ENCODE measurements at places on chromosomes 13 and 19.

GRCh38 chr13:109787135-109787954 lies 962 bp upstream of the IRS2 start:
- no peak for DNase-seq

DNA sequence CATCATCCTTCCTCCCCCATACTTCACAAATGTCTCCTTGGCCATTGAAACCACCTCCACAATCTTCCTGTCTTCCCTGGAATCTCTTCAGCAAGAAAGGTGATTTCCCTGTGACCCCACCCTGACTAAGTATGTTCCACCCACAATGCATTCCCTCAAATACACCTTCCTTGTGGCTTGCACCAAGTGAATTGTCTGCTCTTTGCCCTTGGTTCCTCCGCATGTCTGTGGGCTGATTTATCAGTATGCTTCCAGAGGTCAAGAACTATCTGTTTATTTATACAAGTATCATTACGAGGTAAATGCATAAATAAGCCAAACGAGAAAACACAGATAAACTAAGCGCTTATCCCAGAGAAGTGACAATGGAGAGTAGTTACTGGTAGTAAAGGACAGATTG lies 45.4 kb upstream of the POMP start:
- DNase-seq = no peak

- DNase-seq = no peak
These were observed 143.9 kb upstream of the TSC22D1 start for GRCh38 chr13:44719857-44720671.

- DNase-seq = no peak
These were observed 884.2 kb downstream of the PCDH9 start for GRCh38 chr13:66345971-66346370.

GRCh38 chr13:48210178-48210577 lies 22.8 kb upstream of the ITM2B start:
- no peak for DNase-seq

DNA sequence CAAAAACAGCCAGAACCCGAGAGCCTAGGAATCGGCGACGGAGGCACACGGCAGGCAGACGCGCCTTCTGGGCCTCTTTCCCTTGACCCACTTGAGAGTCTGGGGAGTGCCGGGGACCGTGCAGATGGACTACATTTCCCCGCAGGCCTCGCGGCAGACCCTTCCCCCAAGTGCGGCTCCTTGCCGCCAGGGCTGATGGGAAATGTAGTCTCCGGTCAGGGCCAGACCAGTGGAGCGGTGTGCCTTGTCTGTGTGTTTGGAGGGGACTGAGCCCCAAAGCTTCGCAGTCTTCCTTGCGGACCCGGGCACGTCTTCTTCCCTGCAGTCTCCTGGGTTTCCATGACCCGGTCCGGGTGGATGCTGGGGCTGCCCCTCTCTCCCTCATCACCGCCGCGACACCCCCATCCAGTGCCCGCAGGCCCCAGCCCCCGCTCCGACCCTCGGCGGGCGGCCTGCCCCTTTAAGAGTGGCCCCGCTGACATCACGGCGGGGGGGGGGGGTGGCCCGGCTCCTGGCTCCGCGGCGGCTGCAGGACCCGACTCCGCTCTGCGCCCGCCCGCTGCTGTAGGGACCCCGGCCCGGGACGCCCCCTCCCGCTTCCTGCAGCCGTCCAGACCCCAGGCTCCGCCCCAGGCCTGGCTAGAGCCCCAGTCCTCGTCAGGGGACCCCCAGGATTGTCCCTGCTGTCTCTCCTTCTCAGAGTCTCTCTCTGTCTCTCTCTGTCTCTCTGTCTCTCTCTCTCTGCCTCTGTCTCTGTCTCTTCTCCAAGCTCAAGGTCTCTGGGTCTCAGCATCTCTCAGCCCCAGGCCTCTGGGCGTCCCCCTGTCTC lies 758 bp upstream of the CACNG7 start:
- peak; percentile 73 for DNase-seq

DNA sequence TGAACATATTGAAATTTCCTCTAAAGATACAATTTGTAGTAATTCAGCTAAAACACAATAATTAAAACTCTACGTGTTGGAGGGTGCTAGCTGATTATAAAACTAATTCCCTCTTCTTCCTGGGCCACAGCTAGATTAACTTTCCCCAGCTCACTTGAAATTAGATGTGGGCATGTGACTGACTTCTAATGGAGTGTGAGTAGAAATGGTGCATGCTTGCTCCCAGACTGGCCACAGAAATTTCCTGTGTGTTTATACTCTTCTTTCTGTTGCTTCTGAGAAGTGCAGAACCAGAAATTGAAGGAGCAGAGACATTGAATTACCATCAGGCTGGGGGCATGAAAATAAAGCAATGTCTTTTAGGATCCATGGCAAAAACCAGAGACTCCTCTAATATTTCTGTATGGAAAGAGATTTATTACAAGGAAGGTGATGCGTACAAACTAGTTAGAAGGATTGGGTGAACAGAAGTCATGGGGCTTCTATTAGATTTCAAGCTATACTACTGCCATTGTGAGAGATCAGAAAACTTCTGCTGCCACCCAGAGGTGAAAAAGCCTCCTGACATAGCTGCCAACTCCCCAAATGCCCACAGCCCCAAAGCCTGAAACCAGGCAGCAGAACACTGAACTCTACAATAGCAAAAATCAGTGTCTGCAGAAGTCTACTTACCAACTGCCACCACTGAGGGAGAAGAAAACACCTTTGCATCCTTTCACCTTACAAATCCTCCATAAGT lies 379.2 kb upstream of the MIR17HG start:
- no peak for DNase-seq

Data from GM13976 (cell line).